ENCODE measurements at places on chromosomes 1 and 21.

- no peak for DNase-seq
These were observed 25.4 kb downstream of the GNAI3 start for GRCh38 chr1:109573785-109574184.

GRCh38 chr1:59057211-59057694, 239.6 kb upstream of the FGGY start:
- no peak for DNase-seq

DNA sequence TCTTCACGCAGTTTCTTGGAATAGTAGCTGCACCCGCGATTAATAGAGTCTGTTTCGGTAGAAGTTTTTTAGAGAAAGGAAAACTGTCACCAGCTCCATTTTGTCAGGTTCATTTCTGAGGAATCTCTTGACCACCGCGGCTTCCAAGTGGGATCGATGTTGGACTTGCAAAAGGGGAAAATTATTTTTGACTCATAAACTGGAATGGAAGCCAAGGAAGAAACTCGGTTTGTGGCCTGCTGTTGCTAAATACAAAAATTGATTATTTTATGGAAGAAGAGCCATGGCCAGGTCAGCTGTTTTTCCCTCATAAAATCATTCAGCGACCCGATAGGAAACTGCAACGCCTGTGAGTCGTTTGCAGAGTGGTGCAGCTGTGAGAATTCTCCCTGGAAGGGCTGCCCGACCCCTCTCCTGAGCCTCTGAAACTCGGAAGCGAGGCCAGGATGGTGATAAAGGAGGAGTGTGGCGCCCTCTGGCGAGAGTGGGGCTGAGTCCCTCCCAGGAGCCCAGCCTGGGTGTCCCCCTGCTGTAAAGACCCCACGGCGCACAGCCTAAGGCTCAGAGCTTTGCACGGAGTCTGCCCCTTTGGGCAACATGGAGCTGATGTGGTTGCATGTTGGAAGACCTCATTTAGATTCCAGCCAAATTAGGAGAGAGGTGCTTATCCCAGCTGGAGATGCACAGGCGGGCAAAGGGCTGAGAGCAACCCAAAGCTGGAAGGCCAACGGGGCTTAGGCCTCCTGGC, 83.6 kb upstream of the SLC25A33 start:
- DNase-seq: peak; percentile 76

- no peak for DNase-seq
These were observed 273.0 kb upstream of the NFIA start for GRCh38 chr1:60809204-60809980.

DNA sequence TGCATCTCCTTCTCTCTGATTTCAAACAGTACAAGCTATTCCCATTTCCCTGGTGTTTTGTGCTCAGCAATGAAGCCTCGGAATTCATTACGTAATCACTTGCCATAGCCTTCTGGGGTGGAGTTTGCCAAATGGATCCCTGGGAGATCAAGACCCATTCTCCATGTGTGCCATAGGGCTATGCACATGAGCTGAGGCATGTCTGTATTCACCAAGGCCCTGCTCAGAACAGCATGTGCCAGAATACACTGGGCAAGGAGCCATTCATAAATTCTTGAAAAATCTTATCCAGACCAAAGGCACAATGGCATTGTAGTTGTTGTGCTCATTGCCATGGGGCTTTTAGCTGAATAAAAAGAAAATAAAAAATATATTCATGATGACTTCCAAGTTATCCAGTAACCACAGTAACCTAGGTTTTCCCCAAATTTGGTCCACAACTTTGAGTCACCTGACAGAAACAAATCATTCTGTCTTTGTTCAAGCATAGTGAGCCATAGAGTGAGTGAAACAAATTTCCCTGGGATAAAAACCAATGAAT, 53.0 kb downstream of the CRB1 start:
- no peak for DNase-seq

DNA sequence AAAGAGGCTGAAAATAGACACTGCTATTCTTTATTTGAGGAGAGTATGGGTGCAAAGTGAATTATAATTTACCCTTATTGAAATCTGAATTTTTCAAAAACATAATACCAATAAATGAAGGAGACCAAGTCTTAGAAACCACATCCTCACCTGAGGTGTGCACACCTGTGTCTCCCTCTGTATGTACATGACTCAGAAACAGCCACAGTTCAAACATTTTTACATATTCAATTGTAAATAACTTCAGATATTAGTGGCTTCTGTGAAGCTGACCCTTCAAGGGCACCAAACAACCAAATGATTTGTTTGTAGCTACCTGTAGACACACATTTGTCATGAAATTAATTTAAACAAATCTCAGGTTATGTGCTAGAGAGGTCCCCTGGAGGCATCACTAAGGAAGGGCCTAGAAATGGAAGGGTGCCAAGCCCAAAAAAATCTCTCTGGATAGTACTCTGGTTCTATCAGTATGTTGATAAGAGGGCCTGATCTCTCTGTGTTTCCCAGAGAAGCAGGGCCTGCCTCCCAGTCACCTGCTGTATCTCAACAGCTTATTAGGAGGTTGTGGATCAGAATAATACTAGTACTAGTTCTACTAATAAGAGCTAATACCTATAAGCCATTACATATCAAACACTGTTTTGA, 28.1 kb downstream of the ERI3 start:
- no peak for DNase-seq

DNA sequence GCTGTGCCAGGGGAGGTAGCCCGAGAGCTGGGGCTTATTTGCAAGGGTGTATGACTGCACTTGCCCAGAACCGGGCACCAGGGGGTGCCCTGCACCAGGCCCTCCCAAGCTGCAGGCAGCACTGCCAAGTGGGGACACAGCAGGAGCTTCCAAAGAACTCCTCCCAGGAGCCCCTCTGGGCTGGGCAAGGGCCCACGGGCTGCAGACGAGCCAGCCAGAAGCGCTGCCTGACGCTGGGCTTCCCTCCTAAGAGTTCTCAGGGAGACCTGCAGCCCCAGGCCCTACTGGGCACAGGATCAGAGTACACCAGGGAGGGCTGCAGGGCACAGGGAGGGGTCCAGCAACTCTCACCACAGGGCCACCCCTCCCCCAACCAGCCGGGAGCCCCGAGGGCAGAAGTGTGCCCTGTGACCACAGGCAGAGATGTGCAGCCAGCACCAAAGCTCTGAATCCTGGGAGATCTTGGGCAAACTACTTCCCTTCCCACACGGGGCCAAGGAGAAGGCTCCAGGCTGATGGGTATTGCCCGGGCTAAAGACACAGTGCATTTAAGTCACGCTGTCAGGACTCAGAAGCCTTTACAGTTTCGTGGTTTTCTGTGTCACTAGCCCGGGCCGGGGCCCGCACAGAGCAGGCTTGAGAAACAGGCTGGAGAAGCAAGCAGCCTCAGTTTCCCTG, 63.4 kb downstream of the KCNAB2 start:
- no peak for DNase-seq

GRCh38 chr1:225425201-225425786, 2.5 kb downstream of the LBR start:
- no peak for DNase-seq

DNA sequence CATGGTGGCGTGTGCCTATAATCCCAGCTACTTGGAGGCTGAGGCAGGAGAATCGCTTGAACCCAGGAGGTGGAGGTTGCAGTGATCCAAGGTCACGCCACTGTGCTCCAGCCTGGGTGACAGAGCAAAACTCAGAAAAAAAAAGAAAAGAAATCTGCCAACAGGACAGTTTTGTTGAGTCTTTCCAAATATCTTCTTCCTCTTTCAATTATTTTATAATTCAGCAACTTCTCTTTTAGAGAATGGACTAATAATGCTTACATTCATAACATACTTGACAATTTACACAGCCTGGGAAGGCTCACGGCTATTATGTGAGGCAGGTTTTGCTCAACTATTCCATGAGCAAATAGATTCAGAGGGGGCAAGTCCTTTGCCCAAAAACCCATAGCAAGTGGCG, 18.1 kb downstream of the CNR2 start:
- no peak for DNase-seq

DNA sequence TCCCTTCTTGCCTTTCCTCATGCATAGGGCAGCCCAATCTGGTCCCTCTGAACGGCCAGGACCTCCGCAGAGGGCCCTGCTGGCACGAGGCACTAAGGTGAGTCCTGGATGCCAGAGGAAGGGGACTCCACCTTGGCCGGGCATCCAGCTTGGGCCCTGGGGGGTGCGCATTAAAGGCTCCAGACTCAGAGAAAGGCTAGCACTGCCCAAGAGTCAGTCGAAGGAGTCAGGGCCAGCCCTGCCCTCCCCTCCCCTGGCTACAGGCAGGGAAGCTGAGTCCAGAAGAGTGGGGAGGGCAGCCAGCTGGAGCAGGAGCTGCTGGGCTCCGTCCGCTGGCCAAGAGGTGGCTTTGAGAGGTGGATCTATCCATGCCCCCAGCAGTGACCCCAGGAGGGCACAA, 2.8 kb upstream of the EFNA4 start:
- no peak for DNase-seq

DNA sequence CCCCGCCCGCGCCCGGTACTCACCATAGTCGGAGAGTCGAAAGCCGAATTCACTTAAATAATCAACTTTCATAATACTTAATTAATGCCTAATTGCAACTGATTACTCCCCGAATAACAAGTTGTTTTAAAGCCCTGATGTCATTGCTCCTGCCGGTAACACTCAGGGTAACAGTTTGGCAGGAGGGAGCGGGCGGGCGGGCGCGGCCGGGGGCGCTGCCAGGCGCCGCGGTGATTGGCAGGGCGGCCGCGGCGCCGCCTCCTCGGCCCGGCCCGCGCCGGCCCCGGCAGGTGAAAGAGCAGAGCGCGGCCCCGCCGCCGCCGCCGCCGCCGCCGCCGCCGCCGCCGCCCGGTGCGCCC, 102.2 kb downstream of the CASZ1 start:
- DNase-seq: no peak

- no peak for DNase-seq
These were observed 45.9 kb downstream of the COQ8A start for GRCh38 chr1:226985839-226986463.

DNA sequence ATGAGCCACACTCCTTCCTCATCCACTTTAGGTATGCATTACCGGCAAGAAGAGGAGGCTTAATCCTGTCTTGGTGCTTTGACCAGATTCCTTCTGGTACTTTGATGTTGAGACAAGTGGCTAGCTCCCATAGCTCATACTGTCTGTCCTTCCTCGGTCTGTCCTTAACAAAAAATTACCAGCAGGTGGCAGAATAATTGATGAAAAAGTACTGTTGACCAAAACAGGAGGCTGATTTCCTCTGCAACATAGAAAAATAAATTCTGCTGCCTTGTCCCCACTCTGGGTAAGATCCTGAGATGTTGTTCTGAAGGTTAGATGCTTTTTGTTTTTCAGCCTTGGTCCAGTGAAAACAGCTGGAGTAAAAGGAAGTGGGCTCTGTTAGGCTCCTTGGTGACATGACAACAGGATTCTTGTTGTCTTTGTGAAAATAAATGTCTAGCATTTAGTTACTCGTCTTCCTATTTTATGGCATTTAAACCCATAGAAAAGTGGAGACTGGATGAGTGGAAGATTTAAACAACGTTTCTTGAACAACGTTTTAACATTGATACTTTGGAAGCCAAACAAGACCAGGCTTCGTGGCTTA, 11.2 kb upstream of the HJV start:
- no peak for DNase-seq

DNA sequence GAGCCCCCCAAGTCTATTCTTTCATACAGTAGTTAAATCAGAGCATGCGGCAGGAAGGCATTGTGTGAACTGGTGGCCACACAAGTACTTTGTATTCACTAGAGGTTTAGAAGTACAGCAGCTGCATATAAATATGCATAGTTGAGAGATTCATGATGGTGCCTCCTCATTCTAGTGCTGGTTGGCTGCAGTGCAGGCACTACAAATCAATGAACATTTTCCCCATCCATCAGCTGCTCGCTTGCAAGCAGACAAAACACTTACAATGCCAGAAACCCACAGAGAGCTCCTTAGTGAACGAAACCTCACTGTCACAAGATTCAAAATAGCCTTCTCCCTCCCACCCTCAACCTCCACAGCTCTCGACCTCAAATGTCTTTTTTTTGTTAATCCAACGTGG, 726.2 kb downstream of the USP25 start:
- no peak for DNase-seq

DNA sequence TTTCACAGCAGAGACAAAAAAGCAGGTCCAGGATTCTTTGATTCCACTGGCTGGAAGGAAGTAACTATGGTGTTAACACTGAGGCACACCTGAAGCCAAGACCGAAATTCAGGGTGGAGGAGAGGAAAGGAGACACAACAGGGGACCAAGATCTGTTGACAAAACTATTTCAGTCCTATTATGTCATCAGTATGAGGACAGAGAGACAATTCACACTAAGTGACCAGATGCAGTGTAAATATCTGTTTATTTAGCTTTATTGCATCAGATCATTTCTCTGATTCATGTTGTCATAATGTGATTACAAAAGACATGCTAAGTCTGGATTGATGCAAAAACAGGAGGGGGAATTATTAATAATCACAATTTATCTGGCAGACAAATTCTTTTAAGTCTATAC, 118.8 kb downstream of the SIPA1L2 start:
- no peak for DNase-seq

GRCh38 chr1:233166896-233167295, 128.6 kb downstream of the PCNX2 start:
- DNase-seq: no peak

DNA sequence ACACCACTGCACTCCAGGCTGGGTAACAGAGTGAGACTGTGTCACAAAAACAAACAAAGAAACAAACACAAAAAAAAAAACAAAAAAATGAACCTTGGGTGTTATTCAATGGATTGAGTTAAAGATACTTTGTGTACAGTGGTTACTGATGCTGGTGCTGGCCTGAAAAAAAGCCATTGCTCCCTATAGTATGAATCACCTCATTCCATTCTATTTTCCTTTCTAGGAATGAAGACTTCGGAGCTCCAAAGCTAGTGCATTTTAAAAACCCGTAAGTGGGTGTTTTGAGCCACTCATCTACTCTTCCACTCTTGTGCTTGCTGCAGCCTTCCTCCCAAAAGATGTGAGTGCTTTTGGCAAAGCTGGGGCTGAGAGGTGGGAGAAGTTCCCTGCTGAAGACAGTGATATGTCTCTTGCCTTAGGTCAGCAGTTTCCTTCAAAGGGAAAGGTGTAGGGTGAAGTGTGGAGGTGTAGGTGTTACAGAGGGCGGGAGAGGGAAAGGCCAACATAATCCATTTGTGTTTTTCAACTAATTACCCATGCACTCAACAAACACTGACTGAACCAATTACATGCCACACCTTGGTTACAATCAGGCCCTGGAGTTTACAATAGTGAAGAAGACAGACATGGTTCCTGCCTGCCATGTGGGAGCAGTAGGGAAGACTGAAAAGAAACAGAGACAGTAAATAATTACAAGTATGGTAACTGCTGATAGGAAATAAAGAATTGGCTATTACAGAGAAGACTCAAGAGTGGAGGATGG, 55.0 kb upstream of the SERBP1 start:
- no peak for DNase-seq

- DNase-seq: no peak
These were observed 27.0 kb downstream of the ELAVL4 start for GRCh38 chr1:50135716-50136115.

GRCh38 chr1:158809862-158810261, 21.3 kb upstream of the MNDA start:
- no peak for DNase-seq

DNA sequence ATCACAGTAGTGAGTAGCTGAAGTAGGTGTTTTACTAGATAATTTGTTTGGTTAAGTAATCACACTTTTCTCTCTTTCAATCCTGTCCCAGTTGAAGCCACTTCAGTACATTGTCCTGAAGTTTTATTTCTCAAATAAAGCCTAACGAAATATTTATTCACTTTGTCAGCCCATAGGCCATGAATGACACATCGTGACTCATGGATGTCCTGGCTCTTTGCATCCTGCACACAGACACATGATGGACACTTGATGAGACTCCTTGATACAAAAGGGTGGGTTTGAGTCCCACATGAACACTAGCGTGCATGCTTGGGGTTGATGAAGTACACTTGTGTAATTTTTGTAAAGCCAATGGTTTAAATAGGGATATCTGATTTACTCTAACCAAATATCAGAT, 22.7 kb upstream of the LAMC2 start:
- no peak for DNase-seq

All from activated CD4-positive, CD25-positive, alpha-beta regulatory T cell treated with anti-CD3 and anti-CD28 coated beads, Interleukin-2, amount 50 U/mL, for 72 hours (primary cell).